ENCODE measurements at places on chromosomes 6 and 20. TPM values are rescaled to one million over a fixed set of nuclear protein-coding genes. Genes with fewer than 3 reads are reported as not detected.

Gene UNC5CL
- total RNA-seq, result 0.63 TPM

Gene PMEPA1
- total RNA-seq, result 4.3 TPM

DNA sequence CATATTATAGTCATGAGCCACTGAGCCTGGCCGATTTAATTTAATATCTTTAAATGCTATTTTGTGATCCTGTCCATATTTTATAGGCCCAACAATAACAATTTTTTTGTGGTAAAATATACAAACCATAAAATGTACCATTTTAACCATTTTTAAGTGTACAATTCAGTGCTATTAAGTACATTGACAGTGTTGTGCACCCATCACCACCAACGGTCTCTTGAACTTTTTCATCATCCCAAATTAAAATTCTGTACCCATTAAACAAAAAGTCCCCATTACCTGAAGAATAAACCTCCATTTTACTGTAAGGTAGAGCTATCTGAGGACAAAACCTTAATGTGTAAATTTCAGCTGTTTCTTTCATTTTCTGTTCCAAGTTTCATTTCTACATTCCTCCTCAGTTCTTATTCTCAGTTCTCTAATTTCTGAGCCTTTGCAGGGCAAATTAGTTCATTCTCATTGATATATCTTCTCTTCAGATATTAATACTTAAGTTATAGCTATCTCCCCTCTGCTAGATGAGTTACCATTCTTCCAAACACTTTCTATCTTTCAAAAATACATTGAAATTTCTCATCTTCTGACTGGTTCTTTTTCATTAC is 10.3 kb downstream of the MTO1 start:
- DNase-seq, result peak; percentile 73

DNA sequence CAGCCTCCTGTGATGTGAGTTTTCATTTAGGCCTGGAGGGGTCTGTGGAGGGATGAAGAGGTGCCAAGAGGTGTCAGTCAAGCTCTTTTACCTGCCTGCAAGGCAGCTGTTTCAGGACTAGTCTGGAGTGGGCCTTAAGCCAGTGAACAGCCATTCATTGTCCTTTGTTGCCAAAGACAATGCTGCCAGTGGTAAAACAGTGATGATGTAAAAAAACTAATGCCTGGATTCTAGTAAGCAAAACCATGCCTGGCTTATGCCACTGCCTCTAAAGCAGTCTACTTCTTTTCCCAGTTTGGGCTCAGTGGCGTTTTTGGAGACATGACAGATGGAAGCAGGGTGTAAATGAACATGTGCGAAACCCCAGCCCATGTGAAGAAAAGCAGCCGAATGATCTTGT is 93.5 kb upstream of the KCNK16 start:
- no peak for DNase-seq

Gene NOX3
- not detected for total RNA-seq

DNA sequence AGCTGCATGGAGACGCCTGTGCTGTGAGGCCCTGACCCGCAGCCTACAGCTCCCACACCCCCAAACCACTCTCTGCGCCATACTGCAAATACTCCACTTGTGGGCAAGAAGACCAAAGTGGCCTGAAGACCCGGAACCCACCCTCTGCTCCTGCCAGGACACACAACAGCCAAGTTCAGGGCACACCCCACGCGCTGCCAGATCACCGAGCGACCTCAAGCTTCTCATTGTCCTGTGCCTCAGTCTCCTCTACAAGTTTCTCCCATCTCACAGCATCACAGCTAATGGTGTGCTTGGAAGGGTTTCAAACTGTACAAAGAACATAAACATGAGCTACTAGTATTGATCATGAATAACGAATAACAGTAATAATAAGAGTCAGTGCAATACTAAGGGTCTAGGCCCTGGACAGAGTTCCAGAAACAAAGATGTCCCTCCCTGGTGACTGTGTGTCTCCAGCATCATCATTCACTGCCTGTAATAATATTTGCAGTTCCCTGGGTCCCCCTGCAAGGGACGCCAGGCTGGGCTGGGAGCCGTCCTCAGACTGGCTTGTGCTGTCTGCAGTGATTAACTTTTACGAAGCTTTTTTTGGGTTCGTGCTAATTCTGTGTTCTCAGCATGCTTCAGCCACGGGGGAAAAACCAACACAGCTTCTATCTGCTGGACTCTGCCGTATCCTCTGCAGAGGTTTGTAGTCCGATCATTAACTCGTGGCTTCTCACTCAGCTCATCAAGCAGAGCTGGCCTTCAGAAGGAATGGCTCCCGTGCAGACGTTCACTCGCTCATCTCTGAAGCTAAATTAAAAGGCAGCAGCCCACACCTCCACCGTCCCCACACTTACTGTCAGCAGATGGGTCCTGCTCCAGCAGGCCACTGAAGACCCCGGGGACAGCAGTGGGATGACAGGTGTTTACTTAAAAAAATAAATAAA is 81.6 kb upstream of the MPC1 start:
- no peak for DNase-seq

DNA sequence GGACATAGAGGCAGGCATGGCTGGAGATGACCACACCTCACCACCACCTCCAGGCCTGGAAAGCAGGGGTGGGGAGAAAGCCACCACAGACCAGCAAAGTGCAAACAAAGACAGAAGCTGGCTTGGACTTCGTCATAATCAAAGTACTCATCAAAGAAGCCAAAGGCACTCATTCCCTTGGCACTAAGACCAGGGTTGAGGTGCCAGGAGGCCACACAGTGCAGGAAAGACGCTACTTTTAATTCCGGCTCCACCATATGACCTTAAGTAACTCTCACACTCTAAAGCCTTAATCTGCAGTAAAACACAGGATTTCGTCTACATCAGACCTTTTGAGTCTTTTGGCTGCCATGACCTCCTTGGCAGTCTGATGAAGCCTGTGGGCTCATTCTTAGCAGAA is 123.1 kb downstream of the HIVEP2 start:
- no peak for DNase-seq

DNA sequence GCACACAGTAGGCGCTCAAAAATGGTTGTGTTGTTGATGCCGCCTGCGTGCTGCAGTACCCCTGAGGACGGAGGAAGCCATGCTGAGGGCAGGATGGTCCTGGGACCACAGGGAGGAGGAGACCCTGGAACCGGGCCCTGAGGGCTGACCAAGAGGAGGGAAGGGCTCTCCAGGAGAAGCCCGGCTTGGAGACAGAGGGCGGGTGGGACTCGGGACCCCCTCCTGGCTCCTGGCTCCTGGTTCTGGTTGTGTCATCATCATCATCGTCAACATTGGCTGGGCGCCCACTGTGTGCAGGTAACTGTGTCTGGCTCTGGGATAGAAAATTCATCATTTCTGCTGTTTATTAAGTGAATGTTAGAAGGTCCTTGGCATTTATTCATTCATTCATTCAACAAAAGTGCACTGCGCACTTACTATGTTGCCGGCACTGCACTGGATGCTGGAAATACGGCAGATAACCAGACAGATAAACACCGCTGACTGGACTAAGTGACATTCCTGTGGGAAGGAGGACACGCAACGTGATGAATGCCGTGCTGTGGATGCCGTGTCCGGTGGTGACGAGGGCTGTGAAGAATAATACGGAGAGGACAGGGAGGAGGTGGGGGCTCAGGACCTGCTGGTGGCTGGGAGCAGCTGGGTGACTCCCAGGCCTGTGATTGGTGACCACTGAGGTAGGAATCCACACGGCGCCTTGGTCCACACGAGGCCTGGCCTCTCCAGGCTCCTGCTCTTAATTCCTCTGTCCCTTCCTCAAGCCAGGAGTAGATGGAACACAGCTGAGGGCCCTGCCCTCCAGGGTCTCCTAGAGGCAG is 35.3 kb downstream of the SPDEF start:
- no peak for DNase-seq

DNA sequence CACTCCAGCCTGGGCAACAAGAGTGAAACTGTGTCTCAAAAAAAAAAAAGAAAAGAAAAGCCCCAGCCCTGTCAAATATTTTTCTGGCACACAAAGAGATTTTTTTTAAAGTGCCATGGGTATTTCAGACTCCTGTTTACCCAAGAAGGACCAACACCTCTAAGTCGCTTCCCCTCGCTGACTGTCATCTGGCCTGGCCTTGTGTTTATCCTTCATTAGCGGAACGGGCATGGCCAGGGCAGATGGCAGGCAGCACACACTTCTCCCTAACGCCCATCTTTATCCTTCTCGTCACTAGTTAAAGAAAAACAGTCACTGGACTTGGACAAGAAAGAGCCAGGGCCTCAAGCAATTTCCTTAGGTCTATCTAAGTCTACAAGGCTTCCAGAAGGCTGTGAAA is 7.3 kb upstream of the CBFA2T2 start:
- DNase-seq, result no peak

Gene CNKSR3
- total RNA-seq, result not detected

Gene SIRPB2
- not detected for total RNA-seq

DNA sequence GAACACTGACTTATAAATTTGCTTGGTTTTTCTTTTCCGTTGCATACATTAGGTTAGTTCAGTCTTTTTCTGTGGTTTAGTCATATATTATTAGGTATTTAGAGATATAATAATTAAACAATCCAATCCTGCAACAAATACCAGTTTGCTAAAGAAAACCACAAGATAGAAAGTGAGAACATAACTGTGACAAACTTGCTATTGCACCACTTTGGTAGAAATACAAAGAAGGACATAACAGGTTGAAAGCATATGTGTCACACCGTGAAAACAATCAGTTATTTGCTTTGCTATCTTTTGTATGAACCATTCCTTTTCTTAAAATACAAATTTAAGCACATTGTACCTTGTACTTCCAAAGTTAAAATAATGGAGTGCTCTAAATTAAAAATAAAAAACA is 42.0 kb upstream of the KCNQ5 start:
- DNase-seq, result no peak

- DNase-seq, result no peak
These were observed 50.7 kb upstream of the SYNDIG1 start for GRCh38 chr20:24418731-24419130.

Gene RNF39
- not detected for total RNA-seq

GRCh38 chr6:16540804-16541752 is 220.2 kb downstream of the ATXN1 start:
- no peak for DNase-seq

GRCh38 chr6:7124114-7124513 is 16.4 kb downstream of the RREB1 start:
- DNase-seq, result no peak

DNA sequence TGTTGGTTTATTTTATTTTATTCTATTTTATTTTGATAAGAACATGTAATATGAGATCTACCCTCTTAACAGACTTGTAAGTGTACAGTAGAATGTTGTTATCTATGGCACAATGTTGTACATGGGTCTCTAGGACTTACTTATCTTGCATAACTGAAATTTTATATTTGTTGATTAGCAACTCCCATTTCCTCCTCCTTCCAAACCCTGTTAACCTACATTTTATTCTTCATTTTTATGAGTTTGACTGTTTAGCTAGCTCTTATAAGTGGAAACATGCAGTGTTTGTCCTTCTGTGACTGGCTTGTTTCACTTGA is 37.9 kb upstream of the BCAS1 start:
- no peak for DNase-seq

GRCh38 chr6:66496659-66497058 is 789.6 kb upstream of the EYS start:
- DNase-seq, result peak; percentile 13

- no peak for DNase-seq
These were observed 618.5 kb downstream of the C6orf118 start for GRCh38 chr6:164690702-164691500.

DNA sequence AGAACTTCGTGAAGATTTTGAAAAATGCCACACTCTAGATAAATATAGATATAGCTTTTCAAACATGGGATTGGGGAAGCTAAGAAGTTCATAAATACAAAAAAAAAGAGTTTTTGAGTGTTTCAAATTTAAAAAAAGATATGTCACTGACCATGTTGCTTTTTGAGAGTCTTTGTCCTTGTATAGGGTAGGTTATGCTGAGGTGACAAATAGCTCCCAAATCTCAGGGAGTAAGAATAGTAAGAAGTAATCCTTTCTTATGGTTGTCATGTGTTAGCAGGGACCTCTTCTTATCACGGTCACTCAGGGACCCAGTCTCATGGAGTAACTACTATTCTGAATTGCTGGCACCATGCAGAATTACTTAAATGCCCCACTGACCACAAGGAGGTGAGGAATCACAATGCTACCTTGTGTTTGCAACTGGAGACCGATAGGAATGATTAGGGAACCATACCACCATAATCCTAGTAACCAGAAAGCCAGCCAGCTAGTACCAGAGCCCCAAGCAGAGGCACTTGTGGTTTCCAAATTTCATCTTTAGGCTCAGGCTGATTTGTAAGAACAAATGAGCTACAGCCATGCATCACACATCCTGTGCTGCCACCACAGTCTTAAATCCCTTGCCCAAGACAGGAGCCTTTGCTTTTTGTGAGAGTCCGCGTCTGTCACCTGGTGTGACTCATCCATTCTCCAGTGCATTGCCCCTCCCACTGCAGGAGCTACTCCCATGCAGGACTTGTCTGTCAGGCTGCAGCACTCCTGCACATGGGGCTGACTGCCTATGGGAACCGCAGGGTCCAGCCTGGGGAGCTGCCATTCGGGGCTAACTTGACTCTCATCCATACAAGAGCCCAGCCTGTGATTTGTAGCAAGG is 42.4 kb upstream of the ADGRF4 start:
- DNase-seq, result no peak

DNA sequence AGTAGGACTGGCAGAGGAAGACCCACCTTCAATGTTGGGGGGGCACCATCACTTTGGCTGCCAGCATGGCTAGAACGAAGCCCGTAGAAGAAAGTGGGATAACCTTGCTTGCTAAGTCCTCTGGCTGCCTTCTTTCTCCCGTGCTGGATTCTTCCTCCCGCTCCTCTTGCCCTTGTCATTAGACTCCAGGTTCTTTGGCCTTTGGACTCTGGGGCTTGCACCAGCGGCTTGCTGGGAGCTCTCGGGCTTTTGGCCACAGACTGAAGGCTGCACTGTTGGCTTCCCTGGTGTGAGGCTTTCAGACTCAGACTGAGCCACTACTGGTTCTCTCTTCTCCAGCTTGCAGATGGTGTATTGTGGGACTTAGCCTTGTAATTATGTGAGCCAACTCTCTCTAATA is 28.2 kb downstream of the GSTA2 start:
- DNase-seq, result no peak

GRCh38 chr6:16493802-16494201 is 255.4 kb downstream of the GMPR start:
- DNase-seq, result no peak

DNA sequence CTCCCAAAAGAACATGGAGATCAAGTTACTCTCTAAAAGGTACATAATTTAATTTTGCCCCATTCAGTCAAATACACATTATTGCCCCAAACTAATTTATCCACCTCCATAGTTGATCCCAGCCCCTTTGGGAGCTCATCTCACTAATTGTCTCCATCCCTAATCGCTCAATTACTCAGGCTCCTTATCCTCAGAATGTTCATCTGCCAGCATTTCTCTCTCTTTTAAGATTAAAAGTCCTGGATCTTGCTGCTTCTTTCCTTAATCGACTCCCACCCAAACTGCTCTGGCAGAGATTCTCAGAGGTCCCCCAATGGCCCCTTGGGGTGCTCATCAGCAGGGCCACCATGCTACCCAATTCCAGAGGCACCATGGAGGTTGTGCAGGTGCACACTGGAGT is 18.4 kb upstream of the NNAT start:
- no peak for DNase-seq

Gene EPHA7
- total RNA-seq, result not detected

- DNase-seq, result no peak
These were observed 64.9 kb downstream of the SLC24A3 start for GRCh38 chr20:19277381-19277780.

Gene IP6K3
- not detected for total RNA-seq

Data from OCI-LY7 (cell line).